Nephron progenitor cell (in vitro differentiated cells): ENCODE measurements at places on chromosomes 7 and 10.

- no peaks in the 10 kb centered on the region for H3K4me1 ChIP-seq
- no peaks in the 10 kb centered on the region for H3K27me3 ChIP-seq
- no peak overlapping the region for H3K27ac ChIP-seq
- no peaks in the 10 kb centered on the region for H3K36me3 ChIP-seq
- H3K4me3 ChIP-seq = no peak overlapping the region
- no peak for DNase-seq
These were observed 38.0 kb upstream of the AASS start for GRCh38 chr7:122182081-122182480.

- H3K27me3 ChIP-seq = no peaks in the 10 kb centered on the region
- no peak overlapping the region for H3K27ac ChIP-seq
- no peak for DNase-seq
- peaks cover 58% of the 10 kb centered on the region for H3K36me3 ChIP-seq
- H3K4me3 ChIP-seq = no peak overlapping the region
- H3K4me1 ChIP-seq = no peaks in the 10 kb centered on the region
These were observed 54.4 kb downstream of the ESYT2 start for GRCh38 chr7:158774952-158775351.

DNA sequence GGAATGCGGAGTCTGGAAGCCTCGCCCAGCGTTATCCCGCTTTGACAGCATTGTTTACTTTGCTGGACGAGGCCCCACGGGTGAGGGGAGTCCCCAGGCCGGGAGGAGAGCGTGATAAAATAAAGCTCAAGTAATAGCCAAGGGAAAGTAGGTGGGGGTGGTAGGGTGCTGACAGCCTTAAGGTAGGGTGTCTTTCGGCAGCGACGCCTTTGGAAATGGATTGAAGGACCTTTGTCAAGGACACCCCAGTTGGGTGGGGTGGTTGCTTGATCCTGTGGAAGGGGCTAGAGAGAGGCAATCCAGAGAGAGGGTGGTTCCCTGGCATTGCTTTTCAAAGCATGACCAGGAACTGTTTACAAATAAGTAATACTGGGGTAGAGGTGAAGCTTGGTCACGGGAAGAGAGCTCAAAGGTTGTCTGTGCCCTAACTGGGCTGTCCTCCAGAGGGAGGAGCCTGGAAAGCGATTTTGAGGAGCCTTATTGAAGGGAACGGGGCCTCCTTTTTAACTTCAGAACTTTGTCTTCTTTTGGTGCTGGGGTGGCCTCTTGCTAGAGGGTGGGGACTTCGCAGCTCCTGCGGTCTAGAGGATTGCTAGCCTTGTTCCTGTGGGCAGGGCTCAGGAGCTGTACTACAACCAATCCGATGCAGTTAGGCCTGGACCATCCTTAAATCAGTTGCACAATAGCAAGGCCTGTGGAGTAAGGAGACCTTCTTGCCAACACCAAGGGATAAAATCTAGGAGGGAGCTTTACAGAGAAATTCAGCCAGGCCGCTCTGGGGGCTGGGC lies 1.3 kb downstream of the EIF4EBP2 start:
- DNase-seq = peak; percentile 50
- H3K27me3 ChIP-seq = peaks cover 4% of the 10 kb centered on the region
- H3K36me3 ChIP-seq = peaks cover 40% of the 10 kb centered on the region
- peak overlapping the region; percentile 99 for H3K4me3 ChIP-seq

DNA sequence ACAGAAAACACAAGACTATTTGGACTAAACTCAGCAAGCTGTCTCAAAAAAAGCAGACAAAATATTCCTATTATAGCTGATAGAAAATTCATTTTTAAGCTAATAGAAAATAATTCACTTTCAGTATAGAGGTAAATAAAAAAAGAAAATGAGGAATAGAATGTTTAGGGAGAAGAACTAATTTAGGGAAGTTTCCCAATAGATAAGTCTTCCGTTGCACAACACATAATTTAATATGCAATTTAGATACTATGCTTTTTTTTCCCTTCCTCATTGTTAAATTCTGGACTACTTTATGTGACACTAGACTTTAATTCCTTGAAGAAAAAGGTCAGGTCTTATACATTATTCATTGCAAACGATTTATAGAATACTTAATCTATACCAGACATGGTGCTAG lies 10.3 kb downstream of the PNPLA8 start:
- H3K27ac ChIP-seq = no peak overlapping the region
- H3K27me3 ChIP-seq = no peaks in the 10 kb centered on the region

- H3K4me1 ChIP-seq = no peaks in the 10 kb centered on the region
- H3K27me3 ChIP-seq = no peaks in the 10 kb centered on the region
- H3K4me3 ChIP-seq = no peak overlapping the region
These were observed 418.1 kb downstream of the ZNF716 start for GRCh38 chr7:57867884-57868701.

GRCh38 chr7:97013845-97014134 lies 8.4 kb downstream of the DLX6 start:
- no peak overlapping the region for H3K4me3 ChIP-seq
- DNase-seq = no peak

GRCh38 chr7:20804345-20804744 lies 17.7 kb upstream of the SP8 start:
- no peak overlapping the region for H3K4me3 ChIP-seq
- no peaks in the 10 kb centered on the region for H3K36me3 ChIP-seq
- no peak for DNase-seq
- no peak overlapping the region for H3K27ac ChIP-seq

DNA sequence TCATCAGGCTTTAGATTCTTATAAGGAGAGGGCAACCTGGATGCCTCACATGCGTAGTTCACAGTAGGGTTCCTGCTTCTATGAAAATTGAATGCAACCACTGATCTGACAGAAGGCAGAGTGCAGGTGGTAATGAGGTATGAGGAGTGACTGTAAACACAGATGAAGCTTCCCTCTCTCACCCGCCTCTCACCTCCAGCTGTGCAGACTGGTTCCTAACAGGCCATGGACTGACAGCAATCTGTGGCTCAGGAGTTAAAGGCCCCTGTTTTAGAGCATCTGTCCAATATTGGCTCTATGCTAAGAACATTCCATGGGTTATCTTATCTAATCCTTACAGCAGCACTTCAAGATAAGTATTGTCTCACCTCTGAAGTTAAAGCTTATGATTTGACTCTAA lies 213.5 kb upstream of the NRP1 start:
- H3K4me1 ChIP-seq = no peaks in the 10 kb centered on the region
- no peak overlapping the region for H3K4me3 ChIP-seq
- no peak overlapping the region for H3K27ac ChIP-seq
- peaks cover 5% of the 10 kb centered on the region for H3K27me3 ChIP-seq

GRCh38 chr7:142348921-142349405 lies 91.1 kb upstream of the PRSS58 start:
- no peak overlapping the region for H3K27ac ChIP-seq
- no peak for DNase-seq
- no peaks in the 10 kb centered on the region for H3K36me3 ChIP-seq
- H3K4me1 ChIP-seq = no peaks in the 10 kb centered on the region

GRCh38 chr10:3766046-3766756 lies 18.8 kb downstream of the KLF6 start:
- H3K36me3 ChIP-seq = no peaks in the 10 kb centered on the region
- no peak overlapping the region for H3K27ac ChIP-seq
- peaks cover 14% of the 10 kb centered on the region for H3K27me3 ChIP-seq
- H3K4me3 ChIP-seq = no peak overlapping the region
- DNase-seq = no peak

DNA sequence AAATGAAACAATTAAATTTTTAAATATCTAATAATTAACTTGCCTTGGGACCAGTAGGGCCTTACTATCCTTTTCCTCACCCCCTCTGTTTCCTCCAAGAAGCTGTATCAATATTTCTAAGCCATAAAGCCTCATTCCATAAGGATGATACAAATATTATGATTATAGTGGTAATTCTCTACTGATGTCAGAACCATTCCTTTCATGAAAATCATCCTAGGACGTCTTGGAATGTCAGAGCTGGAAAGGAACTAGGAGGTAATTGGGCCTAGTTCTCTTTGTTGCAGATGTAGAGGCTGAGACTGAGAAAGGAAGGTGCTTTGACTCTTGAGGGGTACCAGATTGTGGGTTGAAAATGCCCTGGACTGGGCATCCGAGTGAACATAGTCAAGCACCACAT lies 766.7 kb upstream of the GHITM start:
- H3K27me3 ChIP-seq = no peaks in the 10 kb centered on the region
- DNase-seq = no peak
- H3K4me1 ChIP-seq = no peaks in the 10 kb centered on the region
- H3K4me3 ChIP-seq = no peak overlapping the region

GRCh38 chr7:114928060-114928459 lies 6.2 kb downstream of the MDFIC start:
- H3K36me3 ChIP-seq = peaks cover 3% of the 10 kb centered on the region
- DNase-seq = no peak
- no peak overlapping the region for H3K27ac ChIP-seq
- H3K27me3 ChIP-seq = no peaks in the 10 kb centered on the region
- no peak overlapping the region for H3K4me3 ChIP-seq

- peaks cover 11% of the 10 kb centered on the region for H3K27me3 ChIP-seq
- no peak overlapping the region for H3K4me3 ChIP-seq
- DNase-seq = no peak
- peaks cover 3% of the 10 kb centered on the region for H3K36me3 ChIP-seq
- H3K27ac ChIP-seq = no peak overlapping the region
These were observed 89.1 kb downstream of the CELF2 start for GRCh38 chr10:11106621-11107374.

- no peaks in the 10 kb centered on the region for H3K27me3 ChIP-seq
- peaks cover 6% of the 10 kb centered on the region for H3K4me1 ChIP-seq
- H3K36me3 ChIP-seq = peaks cover 15% of the 10 kb centered on the region
- DNase-seq = no peak
- H3K27ac ChIP-seq = no peak overlapping the region
These were observed 83.9 kb downstream of the CXCL12 start for GRCh38 chr10:44300666-44301649.

- peaks cover 34% of the 10 kb centered on the region for H3K36me3 ChIP-seq
- peak overlapping the region; percentile 44 for H3K27ac ChIP-seq
- H3K27me3 ChIP-seq = no peaks in the 10 kb centered on the region
- H3K4me3 ChIP-seq = no peak overlapping the region
- DNase-seq = no peak
- no peaks in the 10 kb centered on the region for H3K4me1 ChIP-seq
These were observed 28.8 kb downstream of the PTPN12 start for GRCh38 chr7:77565917-77566316.

DNA sequence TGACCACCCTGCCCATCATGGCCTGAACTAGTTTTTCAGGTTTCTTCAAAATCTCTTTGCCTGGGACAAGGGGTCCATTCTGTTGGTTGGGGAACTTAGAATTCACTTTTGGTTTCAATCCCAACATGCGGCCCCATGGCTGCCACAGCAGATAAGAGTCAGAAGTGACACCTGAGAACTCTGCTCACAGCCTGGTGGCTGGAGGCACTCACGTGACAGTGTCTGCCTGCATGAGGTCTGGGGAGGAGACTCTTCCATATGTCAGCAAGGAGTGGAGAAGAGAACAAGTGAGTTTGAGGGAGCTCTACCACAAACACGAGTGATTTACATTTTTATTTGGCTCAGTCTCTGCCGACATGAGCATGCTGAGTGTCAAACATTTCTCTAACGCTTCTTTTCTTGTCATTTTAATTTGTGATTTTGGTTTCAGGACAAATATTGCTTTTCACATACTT lies 370.4 kb downstream of the TNS3 start:
- no peaks in the 10 kb centered on the region for H3K36me3 ChIP-seq
- H3K4me3 ChIP-seq = no peak overlapping the region
- H3K4me1 ChIP-seq = peaks cover 12% of the 10 kb centered on the region
- no peak overlapping the region for H3K27ac ChIP-seq
- peaks cover 8% of the 10 kb centered on the region for H3K27me3 ChIP-seq

GRCh38 chr10:77533887-77534278 lies 103.7 kb downstream of the KCNMA1 start:
- peaks cover 7% of the 10 kb centered on the region for H3K27me3 ChIP-seq
- no peaks in the 10 kb centered on the region for H3K36me3 ChIP-seq
- H3K4me3 ChIP-seq = no peak overlapping the region
- no peak for DNase-seq

- H3K27ac ChIP-seq = no peak overlapping the region
- H3K4me3 ChIP-seq = no peak overlapping the region
- DNase-seq = no peak
These were observed 121.2 kb upstream of the GPR26 start for GRCh38 chr10:123544986-123545385.

DNA sequence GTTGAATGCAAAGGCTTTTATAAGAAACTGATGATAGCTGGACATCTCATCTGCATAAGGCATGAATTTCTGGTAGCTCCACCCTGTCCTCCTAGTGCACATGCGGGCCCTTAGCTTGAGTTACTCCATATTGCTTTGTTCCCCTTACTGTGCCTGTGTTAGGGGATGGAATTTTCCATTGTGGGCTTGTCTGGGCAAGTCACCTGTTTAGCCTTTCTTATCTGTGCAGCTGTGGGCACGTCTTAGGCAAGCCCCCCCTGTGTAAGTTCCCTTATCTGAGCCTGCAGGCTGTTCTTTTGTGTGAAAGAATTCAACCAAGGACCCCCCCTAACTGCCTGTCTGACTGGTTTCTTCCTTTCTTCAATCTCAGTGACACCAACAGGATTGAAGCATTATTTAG lies 14.5 kb upstream of the CROT start:
- peaks cover 89% of the 10 kb centered on the region for H3K36me3 ChIP-seq
- DNase-seq = no peak
- H3K27ac ChIP-seq = no peak overlapping the region
- peaks cover 6% of the 10 kb centered on the region for H3K27me3 ChIP-seq
- H3K4me1 ChIP-seq = no peaks in the 10 kb centered on the region
- no peak overlapping the region for H3K4me3 ChIP-seq

DNA sequence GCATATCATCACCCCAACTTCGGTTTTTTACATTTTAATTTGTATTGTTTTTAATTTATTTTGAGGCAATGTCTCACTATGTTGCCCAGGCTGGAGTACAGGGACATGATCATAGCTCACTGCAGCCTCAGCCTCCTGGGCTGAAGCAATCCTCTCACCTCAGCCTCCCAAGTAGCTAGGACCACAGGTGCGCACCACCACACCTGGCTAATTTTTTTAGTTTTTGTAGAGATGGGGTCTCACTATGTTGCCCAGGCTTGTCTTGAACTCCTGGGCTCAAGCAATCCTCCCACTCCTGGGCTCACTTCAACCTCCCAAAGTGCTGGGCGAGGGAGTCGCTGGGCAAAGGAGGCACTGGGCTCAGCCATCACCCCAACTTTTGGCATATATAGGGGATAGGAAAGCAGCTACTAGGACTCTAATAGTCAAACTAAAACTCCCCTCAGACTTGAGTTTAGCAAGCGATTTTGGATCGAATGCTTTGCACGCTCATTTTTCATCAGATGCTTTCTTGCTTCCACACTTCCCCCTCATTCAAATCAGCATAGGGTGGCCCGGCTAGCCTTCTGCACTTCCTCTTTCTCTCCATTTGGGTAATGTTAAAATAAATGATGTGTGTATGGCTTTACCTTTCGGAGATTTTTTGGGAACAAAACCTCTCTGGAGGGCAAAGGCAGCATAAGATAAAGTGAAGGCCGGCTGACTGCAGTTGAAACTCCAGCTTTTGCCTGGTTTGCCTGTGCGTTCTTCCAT lies 20.8 kb upstream of the NMT2 start:
- H3K27ac ChIP-seq = no peak overlapping the region
- H3K27me3 ChIP-seq = peaks cover 4% of the 10 kb centered on the region
- DNase-seq = no peak

GRCh38 chr7:43647339-43647672 lies 64.4 kb downstream of the STK17A start:
- no peak overlapping the region for H3K4me3 ChIP-seq
- H3K27ac ChIP-seq = peak overlapping the region; percentile 83
- H3K27me3 ChIP-seq = peaks cover 3% of the 10 kb centered on the region
- DNase-seq = no peak
- H3K36me3 ChIP-seq = peaks cover 56% of the 10 kb centered on the region

- peak overlapping the region; percentile 26 for H3K27ac ChIP-seq
- DNase-seq = no peak
- no peaks in the 10 kb centered on the region for H3K36me3 ChIP-seq
- no peaks in the 10 kb centered on the region for H3K27me3 ChIP-seq
- H3K4me3 ChIP-seq = no peak overlapping the region
These were observed 730.9 kb downstream of the GRID1 start for GRCh38 chr10:85635650-85636049.
